Liver (tissue), 10 donors: ENCODE measurements at places on chromosomes 7 and 10.
A peak's percentile ranks its signal among the peaks of the same experiment; 100 is the strongest.

DNA sequence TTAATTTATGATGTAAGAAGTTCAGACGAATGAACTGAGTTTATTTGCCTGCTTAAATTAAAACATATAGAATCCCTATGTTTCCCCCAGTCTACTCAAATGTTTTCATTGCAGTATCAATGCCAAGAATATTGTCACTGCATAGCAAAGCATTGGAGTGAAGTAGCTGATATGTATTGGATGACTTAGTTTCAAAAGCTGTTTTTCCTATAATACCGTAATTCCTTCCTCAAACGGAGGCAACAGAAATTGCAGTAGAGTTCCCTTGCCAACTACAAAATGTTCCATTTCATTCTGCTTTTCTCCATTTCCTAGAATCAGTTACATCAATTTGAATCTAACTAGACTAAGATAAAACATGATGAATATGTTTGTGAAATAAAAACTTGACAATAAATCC is 174.1 kb downstream of the CNTNAP2 start:
- DNase-seq, result no peak

DNA sequence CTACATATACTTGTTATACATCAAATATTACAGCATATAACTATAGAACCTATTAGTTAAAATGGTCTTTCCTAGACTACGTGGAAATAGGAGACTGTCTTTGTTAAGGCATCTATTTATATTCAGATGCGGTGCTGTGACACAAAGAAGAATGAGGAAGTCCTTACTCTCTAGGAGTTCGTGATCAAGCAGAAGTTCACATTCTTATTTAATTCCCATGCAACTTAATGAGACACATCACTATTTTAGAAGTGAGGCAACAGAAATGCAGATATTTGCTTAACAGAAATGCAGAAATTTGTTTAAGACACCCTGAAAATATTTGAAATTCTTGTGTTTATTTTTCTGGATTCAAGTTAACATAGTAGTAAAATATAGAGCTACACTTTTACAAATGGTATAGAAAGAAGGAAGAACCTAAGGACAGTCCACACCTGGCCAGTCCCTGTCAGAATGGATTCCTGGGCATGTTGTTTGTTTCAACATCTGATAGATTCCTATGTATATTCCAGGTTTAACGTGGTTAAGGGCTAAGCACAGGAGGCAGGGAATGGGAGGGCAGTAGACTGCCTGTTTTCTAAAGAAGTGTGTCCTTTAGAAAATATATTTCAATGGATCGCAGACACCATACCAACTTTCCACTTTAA is 70.6 kb upstream of the NXPH1 start:
- DNase-seq, result no peak

- no peak for DNase-seq
These were observed 40.2 kb upstream of the IFRD1 start for GRCh38 chr7:112410092-112410491.

GRCh38 chr10:16788125-16788524 is 29.1 kb downstream of the RSU1 start:
- no peak for DNase-seq

DNA sequence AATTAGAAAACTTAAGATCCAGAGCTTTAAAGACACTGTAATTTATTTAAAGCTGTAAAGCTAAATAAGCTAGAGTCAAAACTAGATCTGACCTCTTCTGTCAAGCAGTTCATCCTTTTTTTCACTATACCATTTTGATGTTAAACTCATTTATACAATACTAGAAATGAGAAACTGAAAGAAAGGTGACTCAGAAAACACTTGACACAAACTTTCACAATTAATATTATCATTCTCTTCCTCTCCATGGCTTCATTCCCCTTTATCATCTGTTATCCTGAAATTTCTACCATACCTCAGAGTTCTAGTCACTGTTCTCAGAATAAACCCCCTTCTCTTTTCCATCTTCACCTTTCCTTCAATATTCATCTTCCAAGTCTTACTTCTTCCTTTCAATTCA is 1.3 kb downstream of the FIGNL1 start:
- no peak for DNase-seq

GRCh38 chr7:77887567-77887966 is 89.0 kb downstream of the PHTF2 start:
- no peak for DNase-seq

GRCh38 chr10:129740532-129741279 is 223.4 kb downstream of the EBF3 start:
- DNase-seq, result peak; percentile 22

- no peak for DNase-seq
These were observed 720.1 kb downstream of the PARD3 start for GRCh38 chr10:34094961-34095360.

GRCh38 chr7:142553216-142553615 is 196.1 kb upstream of the PRSS1 start:
- no peak for DNase-seq

GRCh38 chr10:26365681-26366358 is 72.3 kb upstream of the APBB1IP start:
- DNase-seq, result no peak

DNA sequence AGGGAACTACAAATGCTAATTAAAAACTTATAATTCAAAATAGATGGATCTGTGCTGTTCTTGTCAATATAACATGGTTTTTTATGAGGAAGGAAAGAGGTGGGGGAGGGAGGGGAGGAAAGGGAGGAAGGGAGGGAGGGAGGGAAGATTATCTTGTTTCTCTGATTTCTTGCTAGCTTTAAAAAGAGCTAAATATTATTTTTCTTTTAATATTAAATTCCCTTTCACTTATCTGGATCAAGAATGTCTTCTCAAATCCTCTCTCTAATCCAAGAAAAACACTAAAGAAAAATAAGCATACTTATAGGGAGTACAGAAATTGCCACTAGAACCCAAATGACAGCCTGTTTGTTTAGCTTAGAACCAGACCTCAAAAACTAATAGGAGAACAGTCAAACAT is 55.2 kb downstream of the LRRN3 start:
- DNase-seq, result no peak

DNA sequence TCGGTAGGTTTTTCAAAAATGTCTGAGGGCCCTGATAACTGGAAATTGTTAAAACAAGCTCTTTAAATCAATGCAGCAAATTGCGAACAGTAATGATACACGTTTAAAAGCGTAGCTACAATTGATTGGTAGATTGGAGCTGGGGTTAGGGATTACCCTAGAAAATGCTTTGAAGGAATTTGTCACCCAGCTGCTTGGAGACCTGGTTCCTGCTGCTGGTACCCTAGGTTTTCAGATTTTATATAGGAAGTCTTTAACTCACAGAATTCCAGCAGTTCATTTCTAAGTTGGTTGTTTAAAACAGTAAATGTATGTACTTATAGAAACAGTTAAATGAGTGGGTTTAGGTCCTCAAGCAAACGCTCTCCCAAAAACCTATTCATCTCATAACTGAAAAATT is 1.5 kb downstream of the HECTD2 start:
- no peak for DNase-seq
